ENCODE measurements at places on chromosomes 1 and 21. TPM values are rescaled to one million over a fixed set of nuclear protein-coding genes. Genes with fewer than 3 reads are reported as not detected.

GRCh38 chr1:243507672-243508302 is 251.9 kb downstream of the SDCCAG8 start:
- no peak for DNase-seq

DNA sequence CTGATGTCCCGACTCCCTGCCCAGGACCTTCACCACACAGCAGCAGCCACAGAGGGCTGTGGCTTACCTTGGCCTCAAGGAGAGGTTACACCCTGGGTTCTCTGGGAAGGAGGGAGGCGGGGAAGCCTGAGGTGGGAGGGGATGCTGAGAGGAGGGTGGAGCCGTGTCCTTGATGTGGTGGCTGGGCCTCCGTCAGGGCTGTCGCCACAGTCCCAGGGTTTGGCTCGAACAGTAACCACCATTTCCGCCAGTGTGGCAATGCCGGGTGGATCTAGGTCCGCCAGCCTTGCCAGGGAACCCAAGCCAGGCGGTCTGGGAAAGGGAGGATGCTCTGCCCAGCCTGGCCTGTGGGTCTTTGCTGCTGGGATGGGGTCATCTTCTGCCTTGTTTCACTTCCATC is 18.4 kb upstream of the CDCA8 start:
- no peak for DNase-seq

- no peak for DNase-seq
Measured at GRCh38 chr21:39647476-39647875, 34.7 kb downstream of the B3GALT5 start.

DNA sequence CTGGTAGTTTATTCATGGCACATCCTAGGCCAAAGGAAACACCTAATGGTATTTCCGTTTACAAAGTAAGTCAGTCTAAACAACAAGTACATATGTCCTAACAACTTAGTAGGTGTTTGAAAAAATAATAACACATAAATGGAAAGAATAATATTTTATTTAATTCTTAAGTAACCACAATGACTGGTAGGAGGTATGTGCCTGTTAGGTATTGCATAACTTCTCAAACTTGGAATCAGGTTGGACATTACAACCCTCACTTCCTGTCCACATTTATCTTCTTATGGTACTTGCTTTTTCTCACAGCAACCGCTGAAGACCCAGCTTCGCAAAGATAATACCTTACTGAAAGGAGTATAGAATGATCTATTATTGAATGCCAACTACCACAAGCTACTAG is 64.2 kb downstream of the VPS13D start:
- no peak for DNase-seq

DNA sequence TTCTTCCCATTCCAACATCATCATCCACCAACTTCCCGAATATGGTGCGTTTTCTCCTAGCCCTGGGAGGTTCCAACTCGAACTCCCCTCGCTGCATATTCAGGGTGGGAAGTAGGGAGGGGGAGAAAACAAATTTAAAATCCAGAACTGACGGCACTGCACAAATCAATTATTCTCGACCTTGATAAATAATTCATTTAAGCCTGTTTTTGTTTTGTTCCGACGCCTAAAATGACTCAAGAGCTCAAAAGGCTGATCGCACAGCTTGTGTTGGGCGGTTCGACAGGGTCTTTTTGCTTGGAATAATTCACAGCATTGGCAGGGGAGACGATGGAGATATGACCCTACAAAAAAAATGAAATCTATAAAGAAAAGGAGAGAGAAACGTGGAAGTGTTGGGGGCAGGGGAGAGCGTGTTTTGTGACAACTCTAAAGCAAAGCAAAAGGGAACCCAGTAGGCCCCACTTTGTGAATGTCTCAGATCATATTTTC is 3.1 kb upstream of the BARHL2 start:
- no peak for DNase-seq

DNA sequence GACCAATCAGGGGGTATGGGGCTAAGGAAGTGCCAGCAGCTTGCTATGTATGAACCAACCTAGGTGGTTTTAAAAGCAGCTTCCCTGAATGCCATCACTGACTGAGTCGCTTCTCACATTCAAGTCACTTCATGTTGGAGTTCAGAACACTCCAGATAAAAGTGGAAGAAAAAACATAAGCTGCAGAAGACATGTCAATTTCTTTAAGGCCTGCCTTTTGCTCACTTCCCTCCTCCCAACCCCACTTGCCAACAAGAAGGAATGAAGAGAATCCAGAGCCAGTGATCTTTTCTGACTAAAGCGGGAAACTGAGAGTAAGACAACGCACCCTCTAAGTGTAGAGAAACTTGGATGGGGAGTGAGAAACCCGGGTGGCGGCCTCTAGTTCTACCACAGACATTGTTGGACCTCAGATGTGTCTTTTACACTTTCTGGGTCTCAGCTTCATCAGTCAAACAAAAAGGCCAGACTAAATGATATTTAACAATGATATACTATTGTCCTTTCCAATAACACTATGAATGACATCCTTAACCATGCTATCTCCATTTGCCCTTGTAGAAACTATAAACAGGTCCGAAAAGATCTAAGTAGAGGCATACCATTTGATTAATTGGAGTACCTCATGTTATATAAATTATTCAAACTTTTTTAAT is 54.1 kb downstream of the LUZP1 start:
- no peak for DNase-seq

GRCh38 chr21:17393413-17393812 is 119.4 kb upstream of the CXADR start:
- DNase-seq: no peak

- DNase-seq: no peak
Measured at GRCh38 chr1:6343506-6344405, 49.8 kb downstream of the ACOT7 start.

- DNase-seq: no peak
Measured at GRCh38 chr1:150171801-150172200, 22.1 kb downstream of the PLEKHO1 start.

DNA sequence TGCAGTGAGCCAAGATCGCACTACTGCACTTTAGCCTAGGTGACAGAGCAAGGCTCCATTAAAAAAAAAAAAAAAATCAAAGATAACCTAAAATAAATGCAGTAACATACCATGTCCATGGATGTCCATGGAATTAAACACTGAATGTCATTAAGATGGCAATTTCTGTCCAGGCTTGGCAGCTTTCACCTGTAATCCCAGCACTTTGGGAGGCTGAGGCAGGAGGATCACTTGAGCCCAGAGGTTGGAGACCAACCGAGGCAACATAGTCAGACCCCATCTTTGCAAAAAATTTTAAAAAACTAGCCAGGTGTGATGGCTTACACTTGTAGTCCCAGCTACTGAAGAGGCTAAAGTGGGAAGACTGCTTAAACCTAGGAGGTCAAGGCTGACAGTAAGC is 100.1 kb downstream of the RUSC1 start:
- no peak for DNase-seq

The TEDDM1 gene
- not detected for total RNA-seq

The TNNI3K gene
- total RNA-seq: 83.9 TPM

The HHIPL2 gene
- not detected for total RNA-seq

The TMEM9 gene
- 26.6 TPM for total RNA-seq

Measured in Right ventricle myocardium inferior (tissue), 1 donor.